ENCODE measurements at places on chromosomes 13 and 19. TPM values are rescaled to one million over a fixed set of nuclear protein-coding genes. Genes with fewer than 3 reads are reported as not detected.

The ZNF264 gene
- total RNA-seq: 11.9 TPM

The SCAF1 gene
- 17.5 TPM for total RNA-seq

The PSG11 gene
- total RNA-seq: not detected

DNA sequence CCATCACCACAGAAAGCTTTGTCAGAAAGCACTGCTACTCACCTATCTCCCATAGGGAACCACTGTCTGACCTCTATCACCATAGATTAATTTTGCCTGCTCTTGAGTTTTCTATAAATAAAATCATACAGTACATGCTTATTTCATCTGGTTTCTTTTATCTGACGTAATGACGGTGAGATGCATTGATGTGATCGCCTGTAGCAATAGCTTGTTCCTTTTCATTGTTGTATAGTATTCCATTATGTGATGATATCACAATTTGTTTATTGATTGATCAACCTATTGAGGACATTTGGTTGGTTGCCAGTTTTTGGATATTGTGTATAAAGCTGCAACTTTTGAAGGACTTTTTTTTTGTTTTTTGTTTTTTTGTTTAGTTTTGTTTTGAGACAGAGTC lies 51.9 kb upstream of the ADGRE1 start:
- no peak for DNase-seq

GRCh38 chr13:35473206-35473775 lies 3.2 kb downstream of the MAB21L1 start:
- DNase-seq: no peak

DNA sequence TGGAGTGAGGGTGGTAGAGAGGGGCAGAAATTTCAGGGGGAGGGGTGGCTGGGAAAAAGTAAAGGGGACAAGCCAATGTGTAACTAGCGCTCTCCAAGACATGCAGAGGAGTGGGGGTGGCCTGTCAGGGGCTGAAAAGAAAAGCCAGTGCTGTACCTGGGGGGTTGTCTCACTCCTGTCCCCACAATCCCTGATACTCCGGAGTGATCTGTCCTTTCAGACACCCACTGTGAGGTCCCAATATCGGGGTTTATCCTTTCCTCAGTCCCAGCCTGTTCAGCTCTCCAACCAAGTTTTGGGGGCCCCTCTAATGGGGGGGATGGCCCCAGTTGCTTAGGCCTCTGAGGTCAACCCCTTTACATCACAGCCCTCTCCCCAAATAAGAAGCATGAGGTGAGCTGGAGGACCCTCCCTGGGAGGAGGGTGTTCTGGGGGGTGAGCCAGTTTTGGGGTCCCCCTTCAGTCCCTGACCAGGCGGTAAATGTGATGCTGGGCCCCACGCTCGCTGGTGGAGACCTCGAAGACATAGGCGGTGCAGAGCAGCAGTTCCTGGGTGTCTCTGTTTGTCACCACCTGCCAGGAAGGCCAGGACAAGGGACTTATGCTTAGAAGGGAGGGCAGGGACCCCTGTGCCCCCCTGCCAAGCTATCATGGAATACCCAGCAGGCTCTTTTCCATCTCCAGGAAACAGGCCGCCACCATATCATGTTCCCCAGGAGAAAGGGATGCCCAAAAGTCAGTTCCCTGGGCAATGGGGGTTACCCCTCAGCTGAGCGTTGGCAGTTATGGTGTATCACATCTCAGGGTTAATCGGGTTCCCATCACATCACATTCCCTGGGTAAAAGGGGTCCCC lies 5.9 kb downstream of the CD37 start:
- no peak for DNase-seq

Measured in H4 (cell line).